Smooth muscle cell of bladder (primary cell): ENCODE measurements at places on chromosomes 12 and 14. TPM values are rescaled to one million over a fixed set of nuclear protein-coding genes. Genes with fewer than 3 reads are reported as not detected.

ARHGEF25 gene
- 22.3 and 40.6 TPM in 2 replicates for total RNA-seq

DNAJC22 gene
- 1.8 and 6.0 TPM in 2 replicates for total RNA-seq

SCNN1A gene
- total RNA-seq: under 0.01 and 0.37 TPM in 2 replicates

ETFBKMT gene
- total RNA-seq: 3.2 and 3.3 TPM in 2 replicates

EIF2S3B gene
- total RNA-seq: 0.92 and 16.2 TPM in 2 replicates

PSMA3 gene
- 78.8 and 83.8 TPM in 2 replicates for total RNA-seq

PARPBP gene
- 3.8 and 4.9 TPM in 2 replicates for total RNA-seq

SLC39A9 gene
- 121 and 137 TPM in 2 replicates for total RNA-seq

GALNT16 gene
- 0.85 and 1.4 TPM in 2 replicates for total RNA-seq

MGP gene
- 8.0 and 15.5 TPM in 2 replicates for total RNA-seq

SERPINA6 gene
- not detected in 2 replicates for total RNA-seq

SLC5A8 gene
- not detected in 2 replicates for total RNA-seq

FBLN5 gene
- 35.4 and 46.7 TPM in 2 replicates for total RNA-seq
